ENCODE measurements at places on chromosomes 6 and 20.
A peak's percentile ranks its signal among the peaks of the same experiment; 100 is the strongest.

- no peaks in the 10 kb centered on the region for H3K36me3 ChIP-seq
- no peak overlapping the region for H3K4me3 ChIP-seq
- H3K4me1 ChIP-seq, result no peaks in the 10 kb centered on the region
- H3K27me3 ChIP-seq, result peaks cover 29% of the 10 kb centered on the region
Observed at GRCh38 chr6:168601111-168601510, 160.1 kb downstream of the SMOC2 start.

GRCh38 chr20:51379601-51380341 is 162.7 kb downstream of the NFATC2 start:
- H3K4me1 ChIP-seq, result peaks cover 19% of the 10 kb centered on the region
- H3K27ac ChIP-seq, result peak overlapping the region; percentile 75
- H3K4me3 ChIP-seq, result no peak overlapping the region
- H3K27me3 ChIP-seq, result no peaks in the 10 kb centered on the region
- H3K36me3 ChIP-seq, result peaks cover 7% of the 10 kb centered on the region

GRCh38 chr6:160036331-160036695 is 67.4 kb downstream of the IGF2R start:
- no peaks in the 10 kb centered on the region for H3K27me3 ChIP-seq
- peaks cover 21% of the 10 kb centered on the region for H3K4me1 ChIP-seq
- H3K4me3 ChIP-seq, result no peak overlapping the region
- DNase-seq, result no peak
- H3K36me3 ChIP-seq, result peaks cover 20% of the 10 kb centered on the region
- no peak overlapping the region for H3K27ac ChIP-seq

DNA sequence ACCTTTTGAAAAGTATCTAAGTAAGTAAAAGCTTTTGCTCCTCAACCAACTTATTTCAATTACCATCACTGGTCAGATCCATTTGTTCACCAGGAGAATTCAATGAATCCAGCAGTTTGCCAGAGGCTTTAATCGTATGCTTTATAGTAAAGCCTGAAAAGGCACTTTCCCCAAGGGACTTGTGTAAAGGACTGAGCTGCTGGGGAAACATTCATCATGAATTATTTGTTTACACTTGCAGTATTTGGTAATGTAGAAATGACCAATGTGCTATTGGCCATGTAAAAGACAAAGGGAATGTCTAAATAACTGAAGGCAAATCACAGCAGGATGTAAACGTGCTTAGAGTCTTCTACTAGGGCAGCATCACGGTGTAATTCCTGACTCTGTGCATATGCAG is 471.4 kb downstream of the ADGRB3 start:
- no peaks in the 10 kb centered on the region for H3K27me3 ChIP-seq
- H3K4me1 ChIP-seq, result no peaks in the 10 kb centered on the region
- no peak for DNase-seq
- no peaks in the 10 kb centered on the region for H3K36me3 ChIP-seq
- H3K4me3 ChIP-seq, result no peak overlapping the region

DNA sequence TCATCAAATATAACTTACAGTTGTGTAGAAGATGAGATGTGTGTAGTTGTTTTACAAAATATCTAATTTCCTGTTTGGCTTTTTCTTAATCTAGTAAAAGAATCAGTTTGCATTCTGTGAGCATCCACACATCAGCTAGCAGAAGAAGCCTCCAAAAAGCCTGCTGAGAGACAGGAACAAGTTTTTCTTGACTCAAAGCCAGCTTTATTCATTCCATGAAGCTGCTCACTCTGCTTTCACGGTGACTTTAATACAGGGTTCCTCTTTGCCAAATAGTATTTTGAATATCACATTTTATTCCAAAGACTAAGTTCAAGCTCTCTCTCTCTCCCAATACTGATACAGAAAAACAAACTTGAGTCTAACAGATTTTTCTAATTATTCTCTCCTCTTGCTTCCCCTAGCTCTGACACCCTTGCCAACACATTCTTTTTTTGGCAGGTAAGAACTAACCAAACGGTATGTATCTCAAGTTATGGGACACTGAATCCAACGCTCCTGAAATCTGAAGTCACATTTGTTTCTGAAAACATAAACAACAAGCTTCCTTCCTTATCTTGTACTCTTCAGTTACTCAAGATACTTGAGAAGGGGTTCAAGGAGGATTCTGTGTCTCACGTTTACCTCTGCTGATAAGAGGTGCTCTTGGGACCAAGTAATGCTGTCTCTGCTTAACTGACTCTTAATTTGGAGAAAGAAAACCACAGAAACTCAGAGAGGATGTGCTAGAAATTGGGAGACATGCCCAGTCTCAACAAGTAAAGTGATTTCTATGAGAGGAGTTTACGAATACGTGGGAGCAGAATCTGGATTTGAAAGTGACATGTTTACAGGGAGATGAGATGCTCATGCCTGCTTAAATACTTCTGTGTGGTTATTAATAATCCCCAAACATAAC is 184.2 kb upstream of the SPTLC3 start:
- no peak for DNase-seq
- no peak overlapping the region for H3K4me3 ChIP-seq
- H3K4me1 ChIP-seq, result no peaks in the 10 kb centered on the region
- H3K27me3 ChIP-seq, result no peaks in the 10 kb centered on the region
- H3K36me3 ChIP-seq, result no peaks in the 10 kb centered on the region

- no peak overlapping the region for H3K27ac ChIP-seq
- no peak overlapping the region for H3K4me3 ChIP-seq
- peaks cover 21% of the 10 kb centered on the region for H3K4me1 ChIP-seq
- DNase-seq, result no peak
- H3K27me3 ChIP-seq, result peaks cover 5% of the 10 kb centered on the region
- H3K36me3 ChIP-seq, result peaks cover 2% of the 10 kb centered on the region
Observed at GRCh38 chr6:37635319-37635718, 62.4 kb downstream of the MDGA1 start.

DNA sequence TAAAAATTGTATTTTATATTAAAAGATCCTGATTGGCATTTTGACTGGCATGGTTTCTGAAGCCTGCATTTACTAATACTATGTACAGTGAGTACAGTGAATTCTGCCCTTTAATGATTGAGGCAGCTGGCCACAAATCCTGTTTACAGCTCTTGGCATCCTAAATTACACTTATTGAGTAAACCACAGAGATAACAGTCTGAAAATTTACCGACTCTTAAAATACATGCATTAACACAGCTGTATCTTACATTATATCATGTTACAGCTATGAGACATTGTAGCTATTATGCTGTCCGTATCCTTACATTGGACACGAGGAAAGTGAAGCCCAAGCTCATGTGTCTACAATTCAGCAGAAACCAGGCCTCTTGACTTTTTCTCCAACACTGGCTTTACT is 90.8 kb downstream of the FAM83B start:
- no peak overlapping the region for H3K4me3 ChIP-seq
- no peaks in the 10 kb centered on the region for H3K4me1 ChIP-seq
- H3K27me3 ChIP-seq, result no peaks in the 10 kb centered on the region
- DNase-seq, result no peak
- no peaks in the 10 kb centered on the region for H3K36me3 ChIP-seq

- H3K27ac ChIP-seq, result no peak overlapping the region
- no peak for DNase-seq
- peaks cover 40% of the 10 kb centered on the region for H3K27me3 ChIP-seq
- no peaks in the 10 kb centered on the region for H3K4me1 ChIP-seq
- no peaks in the 10 kb centered on the region for H3K36me3 ChIP-seq
- no peak overlapping the region for H3K4me3 ChIP-seq
Observed at GRCh38 chr20:36366623-36367369, 60.7 kb downstream of the DLGAP4 start.

GRCh38 chr20:15949391-15949790 is 623.9 kb downstream of the KIF16B start:
- no peak for DNase-seq
- H3K27me3 ChIP-seq, result no peaks in the 10 kb centered on the region
- no peaks in the 10 kb centered on the region for H3K36me3 ChIP-seq
- H3K4me1 ChIP-seq, result no peaks in the 10 kb centered on the region
- H3K4me3 ChIP-seq, result no peak overlapping the region

- DNase-seq, result no peak
- H3K27ac ChIP-seq, result no peak overlapping the region
- peaks cover 9% of the 10 kb centered on the region for H3K27me3 ChIP-seq
- H3K36me3 ChIP-seq, result no peaks in the 10 kb centered on the region
Observed at GRCh38 chr6:122308074-122308473, 91.4 kb upstream of the HSF2 start.

- no peaks in the 10 kb centered on the region for H3K4me1 ChIP-seq
- no peak overlapping the region for H3K27ac ChIP-seq
- no peak overlapping the region for H3K4me3 ChIP-seq
- no peaks in the 10 kb centered on the region for H3K27me3 ChIP-seq
Observed at GRCh38 chr6:115415378-115415777, 645.3 kb downstream of the FRK start.

GRCh38 chr6:99297415-99297814 is 52.1 kb downstream of the FAXC start:
- H3K27ac ChIP-seq, result no peak overlapping the region
- peaks cover 4% of the 10 kb centered on the region for H3K36me3 ChIP-seq
- H3K4me1 ChIP-seq, result no peaks in the 10 kb centered on the region
- no peak overlapping the region for H3K4me3 ChIP-seq

GRCh38 chr20:34220561-34220960 is 20.7 kb upstream of the ASIP start:
- peaks cover 49% of the 10 kb centered on the region for H3K27me3 ChIP-seq
- no peak for DNase-seq
- no peak overlapping the region for H3K4me3 ChIP-seq

DNA sequence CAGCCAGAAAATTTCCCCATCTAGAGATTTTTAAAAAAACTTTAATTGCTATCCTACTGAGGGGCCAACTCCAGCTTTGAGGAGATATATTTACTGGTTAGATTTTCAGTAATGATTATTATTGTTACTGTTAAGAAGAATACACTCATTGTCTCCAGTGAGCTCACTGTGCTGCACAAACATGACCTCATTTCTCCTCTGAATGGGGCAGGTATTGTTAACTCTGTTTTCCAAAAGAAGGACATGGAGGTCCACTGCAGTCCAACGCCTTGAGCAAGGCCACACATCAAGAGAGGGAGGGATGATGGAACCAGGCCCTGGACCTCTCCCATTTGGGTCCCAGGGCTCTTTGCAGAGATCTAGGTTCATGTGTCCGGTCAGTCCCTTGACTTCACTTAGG is 13.9 kb upstream of the SCUBE3 start:
- peaks cover 2% of the 10 kb centered on the region for H3K4me1 ChIP-seq
- H3K27me3 ChIP-seq, result peaks cover 88% of the 10 kb centered on the region
- H3K36me3 ChIP-seq, result peaks cover 4% of the 10 kb centered on the region
- no peak for DNase-seq
- no peak overlapping the region for H3K27ac ChIP-seq
- no peak overlapping the region for H3K4me3 ChIP-seq

DNA sequence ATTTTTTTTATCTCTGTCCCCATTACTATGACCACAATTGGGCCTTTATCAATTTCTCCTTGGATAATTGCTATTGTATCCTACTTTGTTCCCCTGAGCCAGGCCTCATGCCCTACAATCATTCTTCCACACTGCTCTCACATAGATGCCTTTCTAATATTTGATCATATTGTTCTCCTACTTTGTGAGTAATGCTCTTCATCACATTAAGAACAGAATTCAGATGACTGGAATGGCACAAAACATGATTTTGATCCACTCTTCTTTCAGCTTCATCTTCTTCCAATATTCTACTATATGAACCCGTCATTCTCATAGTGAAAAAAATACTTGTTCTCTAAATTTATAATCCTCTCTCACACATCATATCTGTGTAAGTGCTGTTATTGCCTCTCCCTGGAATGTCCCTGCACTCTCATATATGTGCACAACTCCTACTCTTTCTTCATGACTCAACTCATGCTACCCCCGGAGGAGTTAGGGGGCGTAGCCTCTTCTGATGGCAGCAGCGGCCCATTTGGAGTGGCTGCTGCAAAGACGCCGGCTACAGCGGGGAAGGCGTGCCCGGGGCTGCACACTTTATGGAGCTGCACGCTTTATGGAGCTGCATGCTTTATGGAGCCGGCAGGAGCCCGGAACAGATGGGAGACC is 25.3 kb upstream of the HACE1 start:
- peaks cover 41% of the 10 kb centered on the region for H3K27me3 ChIP-seq
- no peak overlapping the region for H3K4me3 ChIP-seq
- peaks cover 4% of the 10 kb centered on the region for H3K36me3 ChIP-seq
- DNase-seq, result no peak
- peaks cover 3% of the 10 kb centered on the region for H3K4me1 ChIP-seq

DNA sequence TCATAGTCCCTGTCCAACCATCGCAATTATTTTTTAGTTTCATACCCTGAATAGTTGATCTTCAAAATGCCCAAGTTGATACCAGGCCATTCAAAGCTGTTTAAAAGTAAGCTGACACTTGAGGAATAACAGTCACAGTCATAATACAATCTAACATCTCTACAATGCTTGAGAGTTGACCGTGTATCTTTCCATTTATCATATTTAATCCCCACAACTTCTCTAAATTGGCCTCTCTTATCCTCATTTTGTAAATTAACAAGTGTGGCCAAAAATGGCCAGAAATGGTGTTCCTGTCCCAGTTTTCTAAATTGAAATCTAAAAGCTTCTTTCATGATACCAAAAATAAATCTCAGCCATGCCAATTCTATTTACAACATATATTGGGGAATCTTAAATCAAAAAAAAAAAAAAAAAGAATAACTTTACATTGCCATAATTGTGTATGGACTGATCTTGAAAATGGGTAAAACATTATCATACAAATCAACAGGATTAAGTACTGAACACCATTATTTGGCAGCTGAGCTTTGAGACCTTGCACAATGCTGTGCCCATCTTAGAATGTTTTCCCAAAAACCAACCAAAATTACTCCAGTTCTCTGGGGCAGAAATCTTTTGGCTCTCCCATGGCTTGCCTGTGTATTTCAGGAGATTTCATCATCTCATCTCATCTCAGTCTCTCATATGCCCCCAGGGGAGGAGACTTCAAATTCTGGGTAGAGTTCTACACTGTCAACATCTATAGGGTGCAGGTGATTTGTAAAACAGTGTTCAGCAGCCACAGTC is 448.7 kb upstream of the JARID2 start:
- DNase-seq, result no peak
- no peak overlapping the region for H3K27ac ChIP-seq
- peaks cover 8% of the 10 kb centered on the region for H3K4me1 ChIP-seq
- peaks cover 3% of the 10 kb centered on the region for H3K36me3 ChIP-seq
- H3K4me3 ChIP-seq, result no peak overlapping the region

GRCh38 chr6:31010393-31011060 is at the start of gene MUC22:
Gene MUC22 (plus strand): TSS chr6:31010474. CDS start chr6:31010707, 233 bp downstream.
- H3K4me1 ChIP-seq, result peaks cover 3% of the 10 kb centered on the region
- DNase-seq, result no peak
- H3K4me3 ChIP-seq, result no peak within 1 kb of the TSS
- H3K27me3 ChIP-seq, result peaks cover 69% of the 10 kb centered on the region

DNA sequence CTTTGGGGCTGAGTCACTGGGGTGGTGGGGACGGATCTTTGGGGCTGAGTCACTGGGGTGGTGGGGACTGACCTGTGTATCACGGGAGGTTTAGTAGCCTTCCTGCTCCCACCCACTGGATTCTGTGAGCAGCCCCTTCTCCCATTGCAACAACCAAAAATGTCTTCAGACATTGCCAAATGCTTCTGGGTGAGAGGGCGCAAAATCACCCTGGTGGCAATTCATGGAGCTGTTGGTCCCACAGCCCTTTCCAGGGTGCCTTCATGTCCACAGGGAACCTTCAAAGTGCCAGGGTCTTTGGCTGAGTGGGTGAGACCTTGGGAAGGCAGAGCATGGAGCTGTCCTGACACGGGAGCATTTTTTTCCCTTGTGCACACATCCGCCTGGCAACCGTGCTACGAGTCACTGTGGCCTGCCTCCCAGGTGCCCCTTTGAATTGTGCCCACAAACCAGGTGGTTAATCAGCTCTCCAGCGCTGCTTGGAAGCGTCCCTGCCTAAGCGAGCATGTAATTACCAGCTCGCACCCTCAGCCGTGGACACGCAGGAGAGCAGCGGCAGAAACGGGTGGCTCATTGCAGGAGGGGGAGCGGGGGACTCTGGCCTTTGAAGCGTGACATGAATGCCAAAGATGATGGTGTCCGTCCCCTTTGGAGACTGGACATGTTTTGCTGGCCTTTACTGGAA is 27.4 kb upstream of the APCDD1L start:
- no peak for DNase-seq
- no peak overlapping the region for H3K4me3 ChIP-seq
- H3K4me1 ChIP-seq, result peaks cover 3% of the 10 kb centered on the region
- no peaks in the 10 kb centered on the region for H3K36me3 ChIP-seq
- peaks cover 24% of the 10 kb centered on the region for H3K27me3 ChIP-seq

All from T-helper 17 cell (primary cell).